ENCODE measurements at places on chromosomes 11 and 22.

GRCh38 chr11:93861808-93862207 lies 11.4 kb upstream of the VSTM5 start:
- DNase-seq = no peak

- DNase-seq = no peak
These were observed 144.9 kb downstream of the MAML2 start for GRCh38 chr11:96197801-96198701.

- DNase-seq = no peak
These were observed 4.2 kb downstream of the AMPD3 start for GRCh38 chr11:10459029-10459970.

- no peak for DNase-seq
These were observed 31.7 kb upstream of the GRAMD4 start for GRCh38 chr22:46588279-46589140.

DNA sequence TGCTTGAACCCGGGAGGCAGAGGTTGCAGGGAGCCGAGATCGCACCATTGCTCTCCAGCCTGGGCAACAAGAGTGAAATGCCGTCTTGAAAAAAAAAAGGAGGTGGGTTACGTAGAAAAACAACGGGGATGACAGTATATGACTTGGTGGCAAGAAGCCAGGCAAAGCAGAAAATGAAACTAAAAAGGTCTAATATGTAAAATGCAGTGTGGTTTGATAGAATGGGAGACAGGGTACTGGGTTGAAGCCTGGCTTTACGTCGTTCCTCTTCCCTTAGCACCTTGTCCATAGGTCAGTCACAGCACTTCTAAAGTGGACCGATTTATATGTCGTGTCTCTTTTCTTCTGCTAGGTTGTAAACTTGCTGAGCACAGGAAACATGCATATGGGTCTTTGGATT lies 274.9 kb upstream of the ZC3H12C start:
- no peak for DNase-seq

- no peak for DNase-seq
These were observed 8.5 kb downstream of the SMTNL1 start for GRCh38 chr11:57545883-57546282.

DNA sequence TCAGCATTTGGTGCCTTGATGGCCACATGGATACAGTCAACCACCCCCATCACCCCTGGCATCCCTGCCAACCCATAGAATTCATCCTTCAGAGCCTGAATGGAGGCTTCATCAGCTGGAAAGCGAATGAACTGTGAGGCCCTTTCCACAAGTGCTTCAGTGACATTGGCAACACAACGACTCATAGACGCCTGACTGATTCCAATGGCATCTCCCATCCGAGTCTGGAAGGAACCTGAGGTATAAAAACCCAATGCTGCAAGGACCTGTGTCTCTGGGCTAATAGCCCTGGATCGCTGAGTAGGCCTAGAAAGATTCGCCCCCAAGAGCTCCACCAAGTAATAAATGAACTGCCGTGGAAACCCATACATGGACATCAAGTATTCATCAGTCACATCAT lies 1.3 kb downstream of the HARBI1 start:
- no peak for DNase-seq

DNA sequence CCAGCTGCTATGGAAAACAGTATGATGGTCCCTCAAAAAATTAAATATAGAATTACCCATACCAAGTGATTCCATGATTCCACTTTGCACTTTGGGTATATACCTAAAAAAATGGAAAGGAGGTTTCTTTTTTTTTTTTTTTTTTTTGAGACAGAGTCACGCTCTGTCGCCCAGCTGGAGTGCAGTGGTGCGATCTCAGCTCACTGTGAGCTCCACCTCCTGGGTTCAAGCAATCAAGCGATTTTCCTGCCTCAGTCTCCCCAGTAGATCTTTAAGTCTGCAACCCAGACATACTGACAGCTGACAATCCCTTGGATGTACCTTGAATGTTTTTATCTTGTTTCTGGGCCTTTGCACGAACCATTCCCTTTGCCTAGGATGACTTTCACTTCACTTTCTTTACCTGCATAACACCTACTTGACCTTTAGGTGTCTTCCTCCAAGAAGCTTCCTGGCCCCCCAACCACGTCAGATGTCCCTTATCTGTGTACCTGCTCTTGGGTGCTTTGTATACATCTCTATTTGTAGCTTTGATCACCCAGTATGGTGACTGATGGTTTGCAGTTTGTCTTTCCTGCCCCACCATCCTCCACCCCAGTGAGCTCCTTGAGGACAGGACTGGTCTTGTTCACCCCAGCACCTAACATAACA lies 11.6 kb downstream of the UCP3 start:
- DNase-seq = no peak

DNA sequence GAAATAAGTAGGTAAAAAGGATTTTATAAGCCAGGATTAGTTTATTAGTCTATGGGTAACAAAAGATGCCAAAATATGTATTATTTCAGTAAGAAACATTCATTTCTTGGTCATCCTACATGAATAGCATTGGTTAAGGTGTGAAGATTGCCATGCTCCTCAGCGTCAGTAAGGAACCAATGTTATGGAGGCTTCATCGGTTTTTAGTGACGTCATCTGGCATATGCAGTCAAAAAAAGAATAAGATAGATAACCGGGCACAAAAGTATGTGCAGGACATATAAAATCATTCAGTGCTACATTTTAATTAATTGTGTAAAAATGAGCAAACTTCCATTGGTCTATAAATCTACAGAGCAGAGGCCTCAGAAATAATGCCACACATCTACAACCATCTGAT lies 29.4 kb downstream of the TRIM5 start:
- no peak for DNase-seq

GRCh38 chr11:27108809-27109208 lies 68.2 kb downstream of the BBOX1 start:
- DNase-seq = no peak

DNA sequence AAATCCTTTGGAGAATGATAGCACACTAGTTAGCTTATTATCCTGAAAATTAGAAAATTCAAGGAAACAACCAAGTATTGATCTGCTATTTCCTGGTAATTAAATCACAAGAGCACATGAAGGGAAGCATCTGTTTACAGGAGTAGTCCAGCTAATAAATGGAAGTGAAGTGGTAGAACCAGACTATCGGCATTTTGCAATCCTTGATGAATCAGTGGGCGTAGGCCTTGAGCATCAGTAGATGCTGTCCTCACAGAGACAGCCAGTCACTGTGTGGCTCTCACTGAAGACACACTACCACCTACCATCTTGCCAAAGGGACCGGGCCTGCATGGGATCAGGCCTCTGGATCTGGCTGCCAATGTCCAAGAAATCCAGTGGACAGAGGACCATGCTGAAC lies 69.8 kb downstream of the FBLN1 start:
- DNase-seq = no peak

DNA sequence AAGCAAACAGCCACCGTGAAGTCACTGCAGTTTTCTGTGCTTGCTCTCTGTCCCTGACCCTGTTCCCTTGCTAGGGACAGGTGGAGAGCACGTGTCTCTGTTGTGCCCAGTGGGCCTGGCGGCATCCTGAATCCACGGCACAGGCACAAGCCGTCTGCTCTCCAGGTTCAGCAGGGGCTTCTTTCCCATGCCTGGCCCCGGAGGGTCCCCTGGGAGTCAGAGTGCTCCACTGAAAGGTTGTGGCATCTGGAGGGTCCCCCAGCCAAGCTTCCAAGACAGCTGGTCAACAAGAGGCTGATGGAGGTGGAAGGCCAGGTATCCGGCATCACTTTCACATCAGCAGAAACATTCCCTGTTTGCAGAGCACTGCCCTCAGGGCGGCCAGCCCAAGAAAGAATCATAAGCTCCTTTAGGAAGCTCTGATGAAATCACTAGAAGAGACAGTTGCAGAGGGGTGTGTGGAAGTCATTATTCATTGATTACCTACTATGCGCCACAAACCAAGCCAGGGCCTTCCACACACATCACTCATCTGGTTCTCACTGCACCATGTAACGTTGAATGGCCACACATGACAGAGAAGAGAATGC lies 346.4 kb upstream of the B3GAT1 start:
- DNase-seq = no peak

DNA sequence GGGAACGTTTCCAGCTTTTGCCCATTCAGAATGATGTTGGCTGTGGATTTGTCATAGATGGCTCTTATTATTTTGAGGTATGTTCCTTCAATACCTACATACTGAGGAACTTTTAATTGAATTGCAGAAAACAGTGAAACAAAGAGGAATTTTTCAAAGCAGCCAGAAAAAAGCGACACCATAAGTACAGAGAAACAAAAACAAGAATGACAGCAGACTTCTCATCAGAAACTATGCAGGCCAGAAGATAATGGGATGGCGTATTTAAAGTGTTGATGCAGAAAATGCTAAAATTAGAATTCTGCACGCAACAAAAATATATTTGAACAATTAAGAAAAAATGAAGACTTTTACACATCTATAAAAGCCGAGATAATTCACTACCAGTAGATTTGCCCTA lies 95.4 kb upstream of the TIMP3 start:
- no peak for DNase-seq

DNA sequence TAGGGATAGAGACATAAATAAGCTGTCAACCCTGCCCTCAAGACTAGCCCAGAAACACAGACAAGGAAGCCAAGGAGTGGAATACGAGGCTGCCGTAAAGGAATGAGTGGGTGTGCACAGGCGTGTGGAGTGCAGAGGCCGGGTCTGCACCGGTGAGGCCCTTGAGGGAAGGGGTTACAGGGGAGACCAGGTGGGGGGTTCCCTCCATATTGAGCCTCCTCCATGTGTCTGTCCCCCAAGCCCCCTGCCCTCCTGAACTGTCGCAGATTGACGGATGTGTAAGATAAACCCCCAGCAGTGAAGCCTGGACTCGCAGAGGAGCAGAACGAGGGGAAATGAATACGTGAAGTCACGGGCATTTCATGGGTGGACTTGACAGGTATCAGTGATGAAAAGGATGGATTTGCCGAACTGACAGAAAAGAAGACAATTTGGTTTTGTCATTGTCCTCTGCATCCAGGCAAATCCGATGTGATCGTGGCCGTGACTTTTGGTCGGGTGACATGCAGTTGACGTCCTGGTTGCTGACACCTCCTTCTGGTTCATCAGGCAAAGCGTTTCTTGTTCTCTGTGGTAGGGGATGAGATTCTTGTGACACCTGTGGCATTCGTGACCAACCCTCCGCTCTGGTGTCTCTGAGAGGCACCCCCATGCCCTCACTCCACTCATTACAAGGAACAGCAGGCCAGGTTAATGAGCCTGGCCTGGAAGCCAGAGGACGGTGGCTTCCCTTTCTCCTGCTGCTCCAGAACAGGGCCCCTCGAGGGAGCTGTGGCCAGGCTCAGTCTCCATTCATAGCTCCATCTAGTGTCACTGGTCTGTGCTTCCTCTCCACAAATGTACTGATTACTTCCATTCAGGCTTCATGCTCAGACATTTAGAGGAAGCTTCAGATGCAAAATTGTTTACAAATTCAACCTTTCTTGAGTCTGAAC lies 223.1 kb upstream of the B3GAT1 start:
- DNase-seq = no peak

DNA sequence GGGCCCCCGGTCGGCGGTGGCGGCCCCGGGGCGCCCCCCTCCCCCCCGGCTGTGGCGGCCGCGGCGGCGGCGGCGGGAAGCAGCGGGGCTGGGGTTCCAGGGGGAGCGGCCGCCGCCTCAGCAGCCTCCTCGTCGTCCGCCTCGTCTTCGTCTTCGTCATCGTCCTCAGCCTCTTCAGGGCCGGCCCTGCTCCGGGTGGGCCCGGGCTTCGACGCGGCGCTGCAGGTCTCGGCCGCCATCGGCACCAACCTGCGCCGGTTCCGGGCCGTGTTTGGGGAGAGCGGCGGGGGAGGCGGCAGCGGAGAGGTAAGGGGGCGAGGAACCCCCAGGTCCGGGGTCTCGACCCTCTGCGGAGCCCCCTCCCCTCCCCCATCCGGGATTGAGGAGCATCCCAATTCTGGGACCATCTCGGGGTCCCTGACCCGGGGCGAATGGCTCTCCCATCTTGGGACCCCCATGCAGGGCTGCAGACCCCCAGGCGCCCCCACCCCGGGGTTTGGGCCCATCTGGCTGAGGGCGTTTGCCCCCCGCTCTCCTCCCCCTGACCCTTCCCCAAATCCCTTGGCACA lies 431 bp downstream of the KMT2A start:
- no peak for DNase-seq

GRCh38 chr22:16937811-16938210 lies 70.2 kb downstream of the GAB4 start:
- no peak for DNase-seq

- peak; percentile 28 for DNase-seq
These were observed 510.6 kb upstream of the RAG2 start for GRCh38 chr11:37108436-37109285.

- DNase-seq = no peak
These were observed 1.3 kb upstream of the LIMK2 start for GRCh38 chr22:31210556-31211421.

DNA sequence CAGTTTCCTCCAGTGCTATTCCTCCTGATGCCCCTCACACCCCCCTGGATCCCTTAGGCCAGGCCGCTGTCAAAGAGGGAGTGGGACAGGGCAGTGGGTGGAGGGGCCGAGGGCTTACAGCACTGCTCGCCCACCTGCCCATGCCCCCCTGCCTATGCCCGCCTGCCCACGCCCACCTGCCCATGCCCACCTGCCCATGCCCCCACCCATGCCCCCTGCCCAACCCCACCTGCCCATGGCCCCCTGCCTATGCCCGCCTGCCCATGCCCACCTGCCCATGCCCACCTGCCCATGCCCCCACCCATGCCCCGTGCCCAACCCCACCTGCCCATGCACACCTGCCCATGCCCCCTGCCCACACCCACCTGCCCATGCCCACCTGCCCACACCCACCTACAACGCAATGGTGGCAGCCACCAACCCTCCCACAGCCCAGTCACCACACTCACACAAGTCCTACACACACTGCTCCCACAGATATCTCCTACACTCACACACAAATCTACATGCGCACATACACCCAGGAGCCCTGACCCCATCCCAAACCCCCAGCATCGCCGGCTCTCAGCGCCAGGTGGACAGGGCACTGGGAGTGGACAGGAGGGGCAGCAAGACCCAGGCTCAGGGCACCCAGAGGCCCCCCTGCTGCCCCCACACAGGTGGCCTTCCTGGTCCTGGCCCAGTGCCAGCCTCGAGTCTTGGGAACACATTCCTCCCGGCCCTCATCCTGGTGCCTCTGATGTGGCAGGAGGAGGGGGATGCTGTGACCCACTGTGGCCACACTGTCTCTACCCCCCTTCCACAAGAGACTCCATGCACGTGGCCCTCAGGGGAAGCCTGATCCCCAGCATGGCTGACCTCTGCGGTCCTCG lies 61.8 kb downstream of the CYTH4 start:
- DNase-seq = no peak

GRCh38 chr11:82634091-82634490 lies 99.6 kb downstream of the FAM181B start:
- DNase-seq = no peak

GRCh38 chr22:17548010-17548755 lies 15.1 kb upstream of the SLC25A18 start:
- no peak for DNase-seq

- DNase-seq = no peak
These were observed 31.1 kb upstream of the WT1 start for GRCh38 chr11:32466279-32466915.

GRCh38 chr11:129590753-129591475 lies 215.3 kb downstream of the BARX2 start:
- DNase-seq = no peak
